Islet precursor cell (in vitro differentiated cells): ENCODE measurements at places on chromosomes 12 and 14.

DNA sequence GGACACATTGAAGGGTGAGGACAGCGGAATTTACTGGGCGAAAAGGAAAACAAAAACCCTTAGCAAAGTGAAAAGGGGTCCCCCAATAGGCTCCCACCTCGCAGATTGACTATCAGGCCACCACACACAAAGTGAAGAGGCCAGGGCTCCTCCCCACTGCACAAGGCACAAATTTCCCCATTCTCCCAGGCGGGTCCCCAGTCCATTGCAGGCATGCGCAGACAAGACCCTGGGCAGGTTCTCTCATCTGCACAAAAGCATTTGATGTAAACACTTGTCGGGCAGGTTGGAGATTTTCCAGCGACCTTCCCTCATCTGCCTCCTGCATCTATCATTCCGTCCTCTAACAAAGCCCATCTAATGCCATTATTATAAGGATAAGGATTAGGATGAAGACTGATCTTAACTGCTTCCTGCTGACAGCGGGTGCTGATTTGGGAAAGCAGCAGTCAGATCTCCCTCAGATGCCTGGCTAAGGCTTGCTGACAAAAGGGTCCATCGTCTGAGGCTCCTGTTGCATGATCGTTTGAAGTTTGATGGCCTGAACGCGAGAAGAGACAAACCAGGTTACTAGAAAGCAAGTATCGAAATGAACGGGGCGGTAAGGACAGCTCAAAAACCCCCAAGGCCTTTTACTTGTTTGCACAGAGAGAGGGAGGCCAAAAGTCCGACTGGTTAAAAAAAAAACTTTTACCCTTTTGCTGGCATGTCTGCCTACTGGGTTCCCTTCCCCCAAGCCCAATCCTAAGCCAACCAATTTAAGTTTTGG lies 14.4 kb downstream of the ASCL4 start:
- no peak for DNase-seq

DNA sequence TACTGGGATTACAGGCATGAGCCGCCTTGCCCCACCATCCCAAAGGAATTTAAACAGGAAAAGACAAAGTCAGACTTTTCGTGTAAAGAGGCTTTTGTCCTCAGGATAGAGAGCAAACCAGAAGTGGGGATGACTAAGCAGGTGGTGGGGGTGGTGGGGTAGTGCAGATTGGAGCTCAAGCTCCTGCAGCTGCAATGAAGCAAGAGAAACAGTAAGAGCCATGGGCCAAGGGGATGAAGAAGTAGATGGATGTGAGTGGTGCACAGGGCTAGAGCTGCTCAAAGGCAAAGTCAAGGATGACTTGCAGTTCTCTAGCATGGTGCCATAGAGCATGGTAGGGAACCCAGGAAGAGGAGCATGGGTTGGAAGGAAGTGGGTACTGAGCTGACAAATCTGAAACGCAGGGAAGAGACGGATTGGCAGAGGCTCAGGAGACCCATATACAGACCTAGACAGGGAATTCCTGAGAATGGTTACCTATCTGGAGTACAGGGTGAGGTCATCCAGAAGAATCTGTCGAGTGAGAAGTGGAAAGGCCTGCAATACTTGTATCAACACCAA lies 11.4 kb upstream of the RNF34 start:
- DNase-seq, result peak; percentile 88

DNA sequence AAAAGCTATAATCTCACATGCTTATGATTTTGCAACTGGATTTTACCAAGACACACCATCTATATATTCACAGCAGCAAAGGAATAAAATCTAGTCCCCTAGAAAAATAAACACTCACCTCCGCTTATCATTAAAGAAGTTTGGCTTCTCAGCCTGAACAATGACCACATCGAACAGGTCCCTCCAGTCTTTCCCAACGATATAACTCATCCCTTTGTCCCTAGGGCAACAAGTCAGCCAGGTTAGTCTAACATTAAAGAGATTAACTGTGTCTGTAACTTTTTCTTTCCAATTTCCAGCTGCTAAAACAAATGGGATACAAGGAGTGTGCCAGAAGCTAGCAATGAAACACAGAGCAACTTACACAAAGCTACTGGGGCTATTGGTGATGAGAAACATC lies 48.0 kb downstream of the NT5DC3 start:
- no peak for DNase-seq

DNA sequence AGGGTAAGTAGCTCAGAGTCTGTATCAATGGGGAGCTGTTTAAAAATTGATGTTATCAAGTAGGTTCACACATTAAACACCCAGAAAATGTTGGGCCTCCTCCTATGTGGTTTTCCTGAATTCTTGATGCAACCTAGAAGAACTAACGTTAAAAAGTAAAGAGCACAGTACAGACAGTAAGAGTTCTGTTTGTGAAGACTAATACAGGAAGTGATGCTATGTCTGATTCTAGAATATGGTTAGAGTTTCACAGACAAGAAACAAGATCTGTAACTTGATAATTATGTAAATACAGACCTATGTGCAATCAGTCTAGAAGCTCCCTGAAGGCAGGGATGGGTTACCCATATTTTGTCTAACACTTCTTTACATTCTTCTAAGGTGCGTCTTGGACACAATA lies 214.9 kb upstream of the BTG1 start:
- no peak for DNase-seq

DNA sequence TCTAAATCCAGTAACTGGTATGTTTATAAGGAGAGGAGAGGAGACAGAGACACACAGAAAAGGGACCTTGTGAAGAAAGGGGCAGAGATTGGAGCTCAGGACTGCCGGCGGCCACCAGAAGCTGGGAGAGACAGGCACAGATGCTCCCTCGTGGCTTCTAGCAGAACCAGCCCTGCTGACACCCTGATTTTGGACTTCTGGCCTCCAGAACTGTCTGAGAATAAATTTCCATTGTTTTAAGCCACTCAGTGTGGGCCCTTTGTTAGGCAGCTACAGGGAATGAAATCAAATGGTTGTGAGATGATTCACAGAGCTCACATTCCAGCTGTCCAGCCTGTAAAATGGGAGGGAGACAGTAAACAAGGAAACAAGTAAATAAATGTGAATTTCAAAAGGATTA lies 47.6 kb downstream of the TMEM132C start:
- peak; percentile 68 for DNase-seq

GRCh38 chr14:55124774-55125386 lies 4.2 kb upstream of the LGALS3 start:
- DNase-seq, result no peak

- peak; percentile 96 for DNase-seq
Observed at GRCh38 chr12:56634242-56634836, 4.2 kb upstream of the BAZ2A start.

DNA sequence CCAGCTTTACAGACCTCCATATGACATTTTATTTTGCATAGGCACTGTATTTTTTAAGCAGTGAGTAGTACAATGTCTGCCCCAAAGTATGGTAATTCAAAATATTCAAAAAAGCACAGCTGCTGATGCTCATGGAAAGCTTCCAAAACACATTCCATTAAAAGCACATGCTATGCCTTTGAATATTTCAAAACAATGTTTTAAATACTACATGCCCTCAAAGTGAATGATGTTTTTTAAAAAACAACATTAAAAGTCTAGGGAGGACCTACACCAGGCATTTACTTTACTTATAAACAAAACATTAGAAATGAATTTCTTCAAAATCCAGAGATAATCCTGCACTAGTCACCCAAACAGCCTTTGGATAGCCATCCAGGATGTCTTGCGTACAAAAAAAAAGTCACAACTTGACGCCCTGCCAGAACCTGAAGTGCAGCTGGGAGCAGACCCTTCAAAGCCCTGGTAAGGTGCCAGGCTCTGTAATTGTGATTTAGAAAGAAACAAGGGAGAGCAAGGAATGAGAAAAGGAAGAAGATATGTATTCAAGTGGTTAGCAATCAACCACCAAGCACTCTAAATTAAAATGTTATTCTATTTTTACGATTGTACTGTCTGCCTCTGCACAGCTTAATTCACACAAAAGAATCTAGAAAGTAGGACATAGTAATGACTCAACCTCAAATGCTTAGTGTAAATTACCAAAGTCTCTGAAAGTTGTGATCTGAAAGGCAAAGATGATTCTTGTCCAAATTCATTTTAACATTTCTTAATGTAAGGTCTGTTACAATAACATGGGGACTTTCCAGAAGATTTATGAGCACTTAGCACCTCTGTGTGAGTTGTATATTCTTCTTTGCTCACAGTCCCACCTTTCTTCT lies 31.9 kb downstream of the CEP83 start:
- no peak for DNase-seq

DNA sequence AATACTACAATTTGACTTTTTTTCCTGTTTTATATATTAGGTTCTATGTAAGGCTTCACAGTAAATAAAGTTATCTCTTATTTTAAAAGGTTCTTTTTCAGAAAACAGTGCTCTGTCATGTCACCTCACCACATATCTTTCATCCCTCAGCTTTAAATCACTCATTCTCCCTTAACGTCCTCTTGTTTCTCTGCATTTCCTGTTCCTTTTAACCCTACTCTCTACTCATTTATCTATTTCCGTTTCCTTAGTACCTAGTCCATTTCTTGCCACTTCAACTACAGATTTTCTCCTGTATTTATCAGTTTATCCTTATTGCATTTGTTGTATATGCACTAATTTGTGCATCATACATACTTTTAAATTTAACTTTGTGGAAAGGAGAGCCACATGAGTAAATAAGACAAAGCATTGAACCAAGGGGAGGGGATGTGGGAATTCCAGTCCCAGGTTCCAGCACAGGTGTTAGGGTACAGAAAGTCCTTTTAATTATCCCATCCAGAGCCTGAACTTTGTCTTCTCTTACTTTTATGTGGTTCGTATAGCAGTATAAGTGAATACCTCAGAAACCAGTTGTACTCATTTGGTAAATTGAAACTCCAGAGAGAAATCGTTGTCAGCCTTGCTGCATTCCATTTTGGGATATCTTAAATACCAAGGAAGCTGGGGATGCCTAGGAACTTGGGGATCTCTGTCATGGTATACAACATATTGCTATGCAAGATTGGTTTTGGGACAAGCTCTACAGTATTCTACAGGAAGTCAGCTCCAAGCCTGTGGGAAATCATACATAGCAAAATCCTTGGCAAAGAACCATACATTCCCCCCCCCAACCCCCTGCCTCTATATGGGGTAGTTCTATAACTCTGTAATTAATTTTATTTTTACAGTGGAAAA lies 120.5 kb downstream of the DIP2B start:
- DNase-seq, result no peak

- no peak for DNase-seq
Observed at GRCh38 chr14:94104731-94105130, 5.8 kb upstream of the IFI27 start.

DNA sequence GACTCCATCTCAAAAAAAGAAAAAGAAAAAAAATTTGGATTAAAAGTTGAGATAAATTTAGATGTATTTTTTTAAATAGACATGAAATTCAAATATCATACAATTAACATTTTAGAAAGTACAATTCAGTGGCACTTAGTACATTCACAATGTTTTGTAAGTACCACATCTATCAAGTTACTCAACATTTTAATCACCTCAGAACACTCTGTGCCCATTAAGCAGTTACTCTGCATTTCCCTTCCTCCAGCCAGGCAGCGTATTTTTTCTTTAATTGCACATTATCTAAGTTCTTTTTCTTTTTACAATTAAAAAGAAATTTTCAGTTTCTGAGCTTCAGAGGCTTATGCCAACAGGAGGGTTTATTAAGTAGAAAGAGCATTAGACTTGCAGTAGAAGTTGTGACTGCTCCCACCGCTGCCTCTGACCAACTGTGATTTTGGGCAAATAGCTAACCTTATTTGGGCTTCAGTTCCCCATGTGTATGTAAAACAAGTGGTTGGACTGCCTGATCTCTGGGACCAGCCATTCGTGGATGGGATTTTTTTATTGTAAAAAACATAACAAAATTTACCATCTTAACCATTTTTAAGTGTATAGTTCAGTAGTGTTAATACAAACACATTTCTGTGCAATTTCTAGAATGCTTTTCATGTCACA lies 65.7 kb downstream of the WNK1 start:
- DNase-seq, result no peak

DNA sequence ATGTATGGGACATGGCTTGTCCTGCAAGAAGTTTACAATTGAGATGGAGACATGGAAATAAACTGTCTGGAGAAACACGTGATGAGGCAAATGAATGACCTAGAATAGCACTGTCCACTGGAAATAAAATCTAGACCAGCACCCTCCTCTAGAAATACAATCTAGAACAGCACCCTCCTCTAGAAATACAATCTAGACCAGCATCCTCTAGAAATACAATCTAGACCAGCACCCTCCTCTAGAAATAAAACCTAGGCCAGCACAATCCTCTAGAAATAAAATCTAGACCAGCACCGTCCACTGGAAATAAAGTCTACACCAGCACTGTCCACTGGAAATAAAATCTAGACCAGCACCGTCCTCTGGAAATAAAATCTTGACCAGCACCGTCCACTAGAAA lies 69.2 kb upstream of the RFLNA start:
- no peak for DNase-seq

GRCh38 chr14:50008974-50009373 lies 107.4 kb downstream of the VCPKMT start:
- no peak for DNase-seq

DNA sequence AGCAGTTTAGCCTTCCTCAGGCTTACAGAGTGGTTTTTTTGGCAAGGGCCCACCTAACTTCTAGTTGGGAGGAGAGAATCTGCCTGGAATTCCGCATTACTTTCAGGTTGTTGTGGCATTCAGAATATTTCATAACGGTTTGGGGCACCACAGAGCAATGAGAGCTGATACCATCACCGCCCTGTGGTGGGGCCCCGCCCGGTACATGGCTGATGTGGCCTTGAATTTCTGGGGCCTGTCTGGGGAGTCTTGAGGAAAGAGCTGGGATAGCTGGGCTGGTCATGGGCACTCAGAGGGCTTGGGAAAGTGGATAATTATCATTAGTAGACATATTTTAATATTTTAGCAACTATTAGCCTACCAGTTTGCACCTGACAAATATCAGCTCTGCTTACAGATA lies 4.2 kb downstream of the TESPA1 start:
- no peak for DNase-seq

DNA sequence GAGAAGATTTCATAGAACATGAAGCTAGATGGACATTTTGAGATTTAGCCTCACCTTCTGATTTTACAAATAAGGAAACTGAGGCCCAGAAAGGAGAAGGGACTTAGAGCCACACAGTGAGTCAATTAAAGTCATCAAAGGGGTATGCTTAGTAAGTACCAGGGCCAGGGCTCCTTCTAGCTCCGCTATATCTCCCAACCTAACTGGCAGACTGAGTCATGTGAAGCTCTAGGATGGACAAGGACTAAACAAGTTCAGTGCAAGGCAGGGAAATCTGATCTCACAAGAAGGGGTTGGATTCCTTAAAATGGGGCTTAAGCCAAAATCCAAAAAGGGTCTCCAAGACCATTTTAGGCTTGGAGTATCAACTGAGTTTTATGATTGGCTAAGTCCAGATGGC lies 215.8 kb downstream of the PHLDA1 start:
- no peak for DNase-seq

GRCh38 chr12:77087427-77087826 lies 22.1 kb upstream of the E2F7 start:
- peak; percentile 81 for DNase-seq

DNA sequence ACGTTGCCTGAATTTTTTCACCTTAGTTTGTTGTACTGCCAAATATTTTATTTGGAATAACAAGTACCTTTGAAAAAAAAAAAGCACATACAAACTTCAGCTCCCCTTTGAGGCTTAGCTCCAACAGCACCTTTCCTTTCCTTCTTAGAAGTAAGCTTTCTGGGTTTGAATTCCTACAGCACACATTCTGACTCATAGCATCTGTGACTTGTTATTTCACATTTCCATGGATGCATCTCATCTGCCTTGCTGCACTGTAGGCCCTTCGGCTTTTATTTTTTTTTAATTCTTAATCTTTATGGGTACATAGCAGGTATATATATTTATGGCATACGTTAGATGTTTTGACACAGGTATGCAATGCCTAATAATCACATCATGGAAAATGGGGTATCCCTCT lies 7.2 kb downstream of the LGALS3 start:
- no peak for DNase-seq
